ENCODE measurements at places on chromosomes 7 and 10.

GRCh38 chr10:117938104-117938503 is 108.6 kb downstream of the RAB11FIP2 start:
- DNase-seq = no peak

- DNase-seq = no peak
Measured at GRCh38 chr10:11846542-11846941, 23.4 kb downstream of the PROSER2 start.

DNA sequence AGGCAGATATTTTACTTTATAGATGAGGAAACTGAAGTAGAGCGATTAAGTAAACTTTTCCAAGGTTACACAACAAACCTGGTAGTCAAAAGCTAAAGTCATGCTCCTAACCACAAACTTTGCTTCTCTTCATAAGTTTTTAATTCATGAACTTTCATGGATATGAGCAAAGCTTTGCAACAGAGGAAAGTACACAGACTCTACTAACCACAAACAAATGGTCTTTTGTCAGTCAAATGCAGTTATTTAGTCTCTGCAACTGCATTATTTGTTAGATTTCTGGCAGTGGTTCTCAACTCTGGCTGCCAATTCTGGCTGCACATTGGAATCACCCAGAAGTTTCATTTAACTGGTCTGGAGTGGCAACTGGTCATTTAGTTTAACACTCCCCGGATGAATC is 140.6 kb upstream of the TMEM168 start:
- DNase-seq = no peak

DNA sequence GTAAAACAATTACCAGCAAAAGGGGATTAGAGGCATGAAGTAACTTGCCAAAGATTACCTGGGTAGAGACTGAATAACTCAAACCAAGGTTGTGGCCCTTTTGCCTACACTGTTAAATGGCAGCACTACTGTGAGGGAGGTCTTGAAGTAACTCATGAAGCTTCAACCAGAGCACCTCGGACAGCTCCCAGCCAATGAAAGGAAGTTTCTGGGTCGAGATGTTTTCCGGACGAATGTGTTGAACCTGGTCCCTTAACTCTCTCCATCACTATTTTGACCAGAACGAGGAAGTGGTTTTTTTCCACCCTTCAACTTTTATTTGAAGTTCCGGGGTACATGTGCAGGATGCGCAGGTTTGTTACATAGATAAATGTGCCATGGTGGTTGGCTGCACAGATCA is 133.6 kb upstream of the PRKCQ start:
- no peak for DNase-seq

DNA sequence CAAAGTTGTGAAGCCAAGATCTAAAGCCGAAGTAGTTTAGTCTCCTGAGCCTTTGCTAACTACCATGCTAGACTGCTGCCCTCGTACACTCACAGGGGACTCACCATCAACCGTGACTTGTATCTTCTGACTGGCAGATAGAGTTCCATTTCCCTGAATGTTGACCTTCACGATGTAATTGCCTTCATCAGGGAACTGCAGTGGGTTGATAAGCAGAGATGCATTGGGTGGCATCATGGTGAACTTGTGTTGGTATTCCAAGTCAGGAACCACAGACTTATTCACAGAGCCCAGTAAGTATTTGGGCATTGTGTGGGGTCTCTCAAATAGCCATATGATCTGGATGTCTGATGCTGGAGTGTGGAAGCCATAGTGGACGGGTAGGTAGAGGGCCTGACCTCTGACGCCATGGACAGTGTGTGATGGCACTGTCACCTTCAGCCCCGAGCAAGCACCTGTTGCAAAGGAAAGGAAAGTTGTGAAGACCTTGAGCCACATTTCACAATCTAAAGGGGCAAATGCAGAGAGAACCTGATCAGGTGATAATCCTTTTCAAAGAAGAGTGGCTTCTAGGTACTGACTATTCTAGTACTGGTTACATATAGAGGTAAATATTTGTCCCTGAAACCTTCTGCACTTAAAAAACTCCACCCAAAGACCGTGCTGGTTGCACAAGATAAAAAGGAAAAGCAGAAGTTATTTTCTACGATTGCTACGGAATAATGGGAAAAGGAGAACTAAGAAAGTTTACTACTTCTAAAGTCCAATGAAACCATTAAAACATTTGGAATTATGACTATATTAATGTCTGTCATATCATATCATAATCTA is 7.1 kb downstream of the HEPACAM2 start:
- DNase-seq = no peak

- no peak for DNase-seq
Measured at GRCh38 chr7:50655490-50655889, 90.3 kb upstream of the DDC start.

DNA sequence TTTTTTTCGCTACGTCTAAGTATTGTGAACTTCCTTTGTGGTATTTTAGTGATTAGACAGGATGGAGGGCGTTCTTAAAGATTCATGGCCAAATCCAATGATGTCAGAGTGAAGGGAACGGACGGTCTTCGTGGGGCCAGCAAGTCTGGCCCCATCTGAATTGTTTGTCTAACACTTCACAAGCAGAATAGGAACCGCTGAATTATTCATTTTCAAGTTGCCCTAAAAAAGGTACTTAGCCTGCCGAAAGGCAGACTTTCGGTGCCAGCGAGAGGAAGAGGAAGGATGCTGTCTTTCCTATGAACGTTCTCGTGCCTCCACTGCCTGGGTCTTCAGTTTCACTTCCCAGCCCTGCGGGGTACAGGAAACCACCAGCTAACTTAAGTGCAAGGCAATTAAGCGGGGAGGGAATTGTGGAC is 145.7 kb upstream of the SH2B2 start:
- DNase-seq = no peak

DNA sequence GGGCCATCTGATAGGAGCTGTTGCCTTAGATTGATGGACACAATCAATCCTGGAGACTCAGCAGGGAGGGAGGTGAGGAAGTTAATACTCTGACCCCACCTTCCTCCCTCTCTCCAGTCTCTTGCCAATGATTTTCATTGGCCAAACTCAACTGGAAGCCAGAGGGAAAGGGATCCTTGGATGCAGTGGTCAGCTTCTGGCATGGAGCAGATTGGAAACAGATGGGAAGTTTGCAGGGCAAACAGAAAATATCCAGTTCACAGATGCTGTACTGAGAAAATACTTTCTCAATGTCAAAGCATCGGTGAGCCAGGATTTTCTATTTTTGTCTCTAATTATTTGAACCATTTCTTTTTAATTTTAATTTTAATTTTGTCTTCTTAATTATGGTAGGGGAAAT is 170.8 kb downstream of the BBS9 start:
- DNase-seq = no peak

DNA sequence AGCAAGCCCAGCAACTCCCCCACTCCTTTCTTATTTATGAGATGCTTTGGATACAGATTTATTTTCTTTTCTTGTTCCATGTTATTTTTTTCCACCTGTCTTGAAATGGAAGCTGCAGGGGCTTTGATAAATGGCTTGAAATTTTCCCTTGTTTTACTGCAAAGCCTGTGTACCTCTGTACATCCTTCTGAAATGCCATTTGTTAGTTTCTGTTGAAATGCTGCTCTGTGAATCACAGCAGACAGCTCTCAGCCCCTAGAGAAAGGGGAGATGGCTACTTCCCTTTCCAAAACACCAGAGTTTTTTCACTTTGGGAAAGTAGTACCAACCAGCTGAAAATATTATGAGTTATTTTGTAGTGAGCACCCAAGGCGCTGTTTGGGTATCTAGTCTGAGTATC is 304.2 kb downstream of the ELMO1 start:
- DNase-seq = no peak

DNA sequence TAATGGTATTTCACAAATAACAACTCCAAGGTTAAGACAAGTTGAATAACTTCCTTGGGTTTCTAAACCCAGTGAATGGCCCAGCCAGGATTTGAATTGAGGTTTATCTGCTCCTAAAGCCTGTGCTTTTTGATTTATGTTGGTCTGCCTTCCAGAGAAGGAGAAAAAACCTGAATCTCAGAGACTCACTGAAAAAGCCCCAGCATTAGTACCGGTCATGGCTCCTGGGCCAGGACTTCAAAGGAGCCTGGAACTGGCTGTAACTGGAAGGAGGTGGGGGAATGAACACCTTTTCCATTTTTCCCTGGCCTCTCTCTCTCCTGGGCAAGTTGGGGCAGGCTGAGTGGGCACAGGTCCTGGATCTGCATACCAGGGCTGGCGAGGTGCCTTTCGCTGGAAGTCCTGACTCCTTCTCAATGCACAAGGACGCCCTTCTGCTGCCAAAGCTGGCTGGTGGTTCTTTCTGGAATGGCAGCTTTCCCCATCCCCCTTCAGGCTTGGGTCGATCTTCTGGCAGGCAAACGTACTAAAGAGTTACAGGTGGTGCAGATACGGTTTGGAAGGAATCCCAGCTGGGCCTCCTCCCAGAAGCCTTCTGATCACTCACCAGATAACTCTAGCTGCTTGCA is 268.2 kb downstream of the PTEN start:
- no peak for DNase-seq

- no peak for DNase-seq
Measured at GRCh38 chr10:101513733-101514132, 74.3 kb downstream of the POLL start.

Measured in stimulated activated CD4-positive, alpha-beta T cell treated with anti-CD3 and anti-CD28 coated beads, TNF-alpha, amount 100 ng/mL, for 1 hour (primary cell).